ENCODE measurements at places on chromosomes 11 and 22.

- DNase-seq: no peak
Measured at GRCh38 chr22:40484906-40485669, 114.7 kb downstream of the SGSM3 start.

GRCh38 chr11:43516316-43516850, 157.7 kb downstream of the TTC17 start:
- DNase-seq: no peak

GRCh38 chr11:101974255-101974654, 57.9 kb upstream of the ANGPTL5 start:
- DNase-seq: no peak

DNA sequence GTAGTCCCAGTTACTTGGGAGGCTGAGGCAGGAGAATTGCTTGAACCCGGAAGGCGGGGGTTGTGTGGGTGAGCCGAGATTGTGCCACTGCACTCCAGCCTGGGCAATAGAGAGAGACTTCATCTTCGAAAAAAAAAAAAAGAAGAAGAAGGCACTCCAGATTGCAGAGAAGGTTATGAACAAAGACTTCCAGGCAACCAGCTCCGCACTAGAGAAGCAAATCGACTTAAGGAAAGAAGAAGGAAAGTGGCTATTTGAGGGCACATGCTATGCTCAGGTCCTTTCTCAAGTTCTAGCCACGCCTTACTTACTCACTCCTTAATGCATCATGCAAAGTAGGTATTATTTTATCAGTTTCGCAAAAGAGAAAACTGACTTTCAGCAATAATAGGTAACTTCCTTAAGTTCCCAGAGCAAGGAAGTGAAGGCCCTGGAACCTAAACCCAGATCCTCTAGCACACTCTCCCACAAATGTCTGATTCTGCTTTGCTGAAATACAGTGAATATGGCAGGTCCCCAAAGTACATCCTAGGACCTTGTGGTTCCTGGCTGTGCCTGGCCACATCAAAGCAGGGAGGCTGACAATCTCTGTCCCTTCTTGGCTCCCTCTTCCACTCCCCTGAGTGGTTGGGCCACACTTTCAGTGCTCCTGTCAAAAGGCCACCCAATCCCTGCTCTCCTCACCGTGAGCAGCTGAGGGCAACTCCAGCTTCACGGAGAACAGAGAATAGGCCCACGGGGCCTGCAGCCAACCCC, 14.2 kb downstream of the CD3E start:
- DNase-seq: no peak

DNA sequence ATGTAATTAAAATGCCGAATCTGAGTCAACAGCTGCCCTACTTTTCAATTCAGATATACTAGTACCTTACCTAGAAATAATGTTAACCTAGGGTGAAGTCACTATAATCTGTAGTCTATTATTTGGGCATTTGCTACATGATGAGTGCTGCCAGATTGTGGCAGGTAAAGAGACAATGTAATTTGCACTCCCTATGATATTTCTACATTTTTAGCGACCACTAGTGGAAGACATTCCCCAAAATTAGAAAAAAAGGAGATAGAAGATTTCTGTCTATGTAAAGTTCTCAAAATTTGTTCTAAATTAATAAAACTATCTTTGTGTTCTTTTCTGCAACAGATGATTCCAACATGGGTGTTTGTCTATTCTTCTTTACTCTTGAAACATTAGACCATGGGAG, 14.1 kb downstream of the MS4A1 start:
- DNase-seq: no peak

DNA sequence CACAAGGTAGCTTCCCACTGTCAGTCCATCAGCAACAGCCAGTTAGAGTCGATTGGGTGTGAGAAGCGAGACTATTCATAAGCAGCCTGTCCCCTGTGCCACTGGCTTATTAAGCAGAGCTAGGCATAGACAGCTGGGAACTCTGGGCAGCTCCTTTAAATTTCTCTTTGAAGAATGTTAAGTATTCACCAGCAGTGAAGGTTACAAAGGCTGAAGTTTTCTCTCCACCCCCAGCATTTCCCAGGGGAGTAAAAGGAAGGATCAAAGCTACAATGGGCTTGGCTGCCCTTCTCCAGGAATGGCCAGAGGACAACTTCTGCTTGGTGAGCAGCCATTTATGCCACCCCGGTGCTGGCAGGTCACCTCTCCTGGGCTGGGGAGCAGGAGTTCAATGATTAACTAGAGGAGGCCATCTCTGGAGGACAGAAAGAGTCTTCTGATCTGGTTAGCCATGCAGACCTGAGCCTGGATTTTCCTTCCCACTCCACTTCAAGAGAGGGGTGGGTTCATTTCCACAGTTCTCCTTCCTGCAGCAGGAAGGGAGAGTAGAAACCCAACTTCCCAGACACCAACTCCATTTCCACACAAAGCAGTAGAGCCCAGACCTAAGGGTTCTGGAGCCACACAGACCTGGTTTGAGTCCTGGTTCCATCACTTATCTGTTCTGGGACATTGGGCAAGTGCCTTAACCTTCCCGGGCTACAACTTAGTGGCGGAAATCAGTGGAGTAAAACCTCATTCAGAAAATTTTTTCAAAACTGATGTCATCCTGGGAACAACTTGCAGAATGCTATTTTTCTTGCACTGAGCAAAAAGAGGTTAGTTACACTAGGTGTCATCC, 22.6 kb downstream of the POU2AF3 start:
- no peak for DNase-seq

DNA sequence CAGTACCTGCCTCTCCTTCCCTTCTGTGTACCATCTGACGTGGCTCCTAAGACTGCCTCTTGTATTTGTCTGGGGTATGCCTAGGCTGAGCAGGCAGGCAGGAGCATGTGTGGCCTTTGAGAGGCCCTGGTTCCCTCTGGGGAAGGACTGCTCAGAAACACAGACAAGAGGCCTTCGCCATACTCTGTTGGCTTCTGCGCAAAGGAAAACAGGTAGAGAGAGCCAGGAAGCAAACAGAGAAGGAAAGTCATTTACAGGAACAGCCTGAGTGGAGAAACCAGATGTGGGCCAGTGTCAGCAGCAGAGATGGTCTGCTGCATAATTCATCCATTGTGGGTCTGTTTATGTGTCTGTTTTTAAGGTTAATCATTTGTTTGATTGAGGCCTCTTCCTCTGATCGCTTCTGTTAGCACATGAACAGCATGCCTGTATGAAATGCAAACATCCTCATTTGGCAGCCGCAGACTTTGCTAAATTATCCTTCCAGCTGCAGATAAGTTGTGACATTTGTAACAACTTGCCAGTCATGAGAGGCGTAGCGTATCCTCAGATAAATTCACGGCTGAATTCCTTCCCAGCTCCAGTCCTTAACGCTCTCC, 119.4 kb downstream of the GALNT18 start:
- DNase-seq: no peak

GRCh38 chr11:31060880-31061279, 308.7 kb downstream of the DCDC1 start:
- no peak for DNase-seq

GRCh38 chr11:13228572-13228971, 49.0 kb upstream of the BMAL1 start:
- DNase-seq: no peak

DNA sequence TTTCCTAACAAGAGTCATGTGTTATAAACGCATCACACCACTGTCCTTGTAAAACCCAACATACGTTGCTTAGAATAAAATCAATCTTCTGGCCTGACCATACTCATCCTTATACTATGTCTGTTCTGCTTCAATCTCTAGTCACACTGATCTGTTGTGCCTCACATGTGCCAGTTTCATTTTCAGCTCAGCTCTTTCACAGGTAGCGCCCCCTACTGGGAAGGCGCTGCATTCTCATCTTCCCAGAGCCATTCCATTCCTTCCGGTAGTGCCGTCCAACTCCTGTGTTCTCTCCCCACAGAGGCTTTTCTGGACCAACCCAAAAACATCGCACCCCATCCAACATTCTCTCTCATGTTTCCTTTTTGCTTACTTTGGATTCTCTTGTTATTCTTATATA, 22.2 kb downstream of the CASP5 start:
- peak; percentile 8 for DNase-seq

GRCh38 chr11:82701847-82702520, 31.7 kb downstream of the FAM181B start:
- no peak for DNase-seq

- no peak for DNase-seq
Measured at GRCh38 chr11:132972565-132972964, 559.7 kb downstream of the OPCML start.

- DNase-seq: no peak
Measured at GRCh38 chr11:31214372-31214771, 155.2 kb downstream of the DCDC1 start.

GRCh38 chr11:84871116-84871515, 756.0 kb downstream of the DLG2 start:
- DNase-seq: no peak

GRCh38 chr11:20017320-20017719, 143.0 kb downstream of the DBX1 start:
- DNase-seq: no peak

- no peak for DNase-seq
Measured at GRCh38 chr11:47244448-47245350, 3.9 kb downstream of the ACP2 start.

DNA sequence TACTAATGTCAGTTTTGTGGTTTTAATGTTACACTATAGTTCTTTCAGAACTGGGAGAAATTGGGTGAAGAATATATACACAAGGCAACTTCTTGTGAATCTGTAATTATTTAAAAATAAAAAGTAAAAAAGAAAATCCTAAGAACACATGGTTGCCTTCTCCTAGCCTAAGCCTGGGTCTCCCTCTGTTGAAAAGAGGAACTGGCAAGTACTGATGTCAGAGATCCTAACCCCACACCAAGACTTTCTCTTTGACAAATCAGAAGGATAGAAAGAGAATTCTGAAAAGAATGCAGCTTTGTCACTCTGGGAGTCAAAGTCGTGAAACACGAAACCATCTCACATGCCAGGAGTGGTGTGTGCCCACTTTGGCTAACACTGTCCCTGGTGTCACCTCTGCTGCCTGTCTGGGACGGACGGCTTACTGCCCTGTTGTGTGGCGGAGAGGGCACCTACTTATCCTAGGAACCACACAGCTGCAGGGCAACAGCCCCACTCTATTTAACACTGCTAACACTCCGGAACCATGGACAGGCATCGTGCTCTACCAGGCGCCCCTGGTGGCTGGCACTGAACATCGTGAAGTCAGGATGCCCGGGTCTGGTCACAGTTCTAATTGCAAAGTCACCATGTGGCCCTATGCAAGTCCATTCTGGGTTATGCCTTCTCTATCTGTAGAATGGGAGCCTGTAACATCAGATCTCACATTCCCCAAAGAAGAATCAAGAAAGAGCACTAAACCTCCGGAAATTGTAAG, 108.7 kb upstream of the CD82 start:
- DNase-seq: no peak

GRCh38 chr22:35368386-35368785, 12.5 kb upstream of the HMOX1 start:
- no peak for DNase-seq

GRCh38 chr11:48127521-48128183, 89.0 kb upstream of the OR4B1 start:
- DNase-seq: no peak

DNA sequence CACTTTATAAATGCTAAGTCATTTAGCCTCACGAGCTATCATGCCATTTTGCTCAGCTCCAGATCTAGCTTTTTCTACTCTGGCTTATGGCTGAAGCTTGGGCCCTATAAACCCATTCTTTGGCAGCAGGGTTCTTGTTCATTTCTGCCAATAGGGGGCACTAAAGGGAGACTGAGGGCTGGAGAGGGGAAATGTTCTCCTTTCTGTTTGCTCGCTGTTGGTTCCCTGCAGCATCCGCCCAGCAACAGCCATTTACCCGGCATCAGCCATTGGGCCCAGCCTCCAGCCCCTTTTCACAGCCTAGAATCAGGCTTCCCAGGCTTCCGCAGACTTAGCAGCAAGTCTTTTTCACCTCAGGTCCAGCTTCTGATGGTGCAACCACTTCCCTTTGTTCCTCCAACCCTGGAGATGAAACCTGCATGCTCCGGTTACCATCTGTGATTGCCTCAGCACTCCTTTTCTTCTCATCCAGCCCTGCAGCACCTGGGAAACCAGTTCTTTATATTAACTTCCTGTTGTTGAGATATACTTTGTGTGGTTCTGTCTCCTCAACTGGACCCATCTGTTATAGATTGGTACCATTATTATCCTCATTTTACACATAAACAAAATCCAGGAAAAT, 4.2 kb upstream of the ME3 start:
- no peak for DNase-seq

DNA sequence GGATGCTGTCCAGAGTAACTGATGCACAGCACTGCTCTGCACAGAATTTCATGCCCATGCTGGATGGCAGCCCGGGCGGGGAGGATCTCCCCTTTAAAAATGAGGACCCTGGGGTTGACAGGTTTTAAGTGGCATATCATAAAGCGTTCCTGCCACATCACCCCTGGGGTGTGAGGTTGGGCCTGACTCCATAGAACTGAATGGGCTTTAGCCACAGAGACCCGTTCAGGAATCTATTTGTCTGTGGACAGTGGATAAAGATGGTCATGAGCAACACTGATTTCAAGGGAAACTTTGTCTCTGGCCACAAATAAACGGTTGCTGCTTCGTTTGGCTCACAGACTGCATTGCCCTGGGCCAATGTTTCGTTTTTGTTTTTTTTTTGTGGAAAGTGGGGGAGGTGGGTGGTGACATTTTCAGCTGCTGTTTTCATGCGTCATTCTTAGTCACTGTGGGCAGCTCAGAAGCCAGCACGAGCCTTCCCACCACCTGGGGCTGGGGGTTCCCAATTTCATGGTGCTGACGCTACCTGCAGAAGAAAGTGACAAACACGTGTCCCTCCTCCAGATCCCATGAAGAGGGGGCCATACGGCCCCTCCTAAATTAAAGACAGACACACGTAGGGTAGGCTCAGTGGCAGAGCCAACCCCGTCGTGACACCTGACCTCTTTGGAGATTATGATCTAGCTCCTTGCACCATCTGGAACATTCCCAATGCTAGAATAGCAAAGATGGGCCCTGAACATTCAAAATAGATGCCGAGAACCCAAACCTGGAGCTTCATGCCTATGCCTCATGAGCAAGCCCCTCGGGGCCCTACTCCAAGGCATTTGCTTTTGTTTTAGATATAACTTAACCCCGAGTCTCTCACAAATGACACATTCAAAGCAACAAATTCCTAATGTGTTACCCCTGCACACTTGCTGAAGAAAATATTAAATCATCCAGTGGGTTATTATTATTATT, 54.8 kb upstream of the PHF21B start:
- DNase-seq: no peak

- no peak for DNase-seq
Measured at GRCh38 chr11:10823152-10823579, 14.4 kb upstream of the EIF4G2 start.

DNA sequence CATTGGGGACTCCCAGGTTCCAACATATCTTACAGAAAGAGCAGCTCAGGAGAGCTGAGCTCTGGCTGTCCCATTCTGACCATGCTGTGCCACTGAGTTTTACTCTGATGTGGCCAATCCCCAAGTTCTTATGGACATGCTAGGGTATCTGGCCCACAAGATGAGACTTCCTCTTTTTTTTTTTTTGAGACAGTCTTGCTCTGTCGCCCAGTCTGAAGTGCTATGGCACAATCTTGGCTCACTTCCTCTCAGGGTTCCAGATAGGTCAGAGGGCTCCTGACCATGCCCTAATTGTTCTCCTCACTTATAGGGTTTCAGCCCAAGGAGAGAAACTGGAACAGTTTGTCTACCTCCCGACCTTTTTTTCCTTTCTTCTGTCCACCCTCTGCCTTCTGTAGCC, 152.3 kb upstream of the CCDC90B start:
- DNase-seq: no peak

Data from activated naive CD4-positive, alpha-beta T cell (primary cell).